ENCODE measurements at places on chromosomes 4 and X. TPM values are rescaled to one million over a fixed set of nuclear protein-coding genes. Genes with fewer than 3 reads are reported as not detected.

DNA sequence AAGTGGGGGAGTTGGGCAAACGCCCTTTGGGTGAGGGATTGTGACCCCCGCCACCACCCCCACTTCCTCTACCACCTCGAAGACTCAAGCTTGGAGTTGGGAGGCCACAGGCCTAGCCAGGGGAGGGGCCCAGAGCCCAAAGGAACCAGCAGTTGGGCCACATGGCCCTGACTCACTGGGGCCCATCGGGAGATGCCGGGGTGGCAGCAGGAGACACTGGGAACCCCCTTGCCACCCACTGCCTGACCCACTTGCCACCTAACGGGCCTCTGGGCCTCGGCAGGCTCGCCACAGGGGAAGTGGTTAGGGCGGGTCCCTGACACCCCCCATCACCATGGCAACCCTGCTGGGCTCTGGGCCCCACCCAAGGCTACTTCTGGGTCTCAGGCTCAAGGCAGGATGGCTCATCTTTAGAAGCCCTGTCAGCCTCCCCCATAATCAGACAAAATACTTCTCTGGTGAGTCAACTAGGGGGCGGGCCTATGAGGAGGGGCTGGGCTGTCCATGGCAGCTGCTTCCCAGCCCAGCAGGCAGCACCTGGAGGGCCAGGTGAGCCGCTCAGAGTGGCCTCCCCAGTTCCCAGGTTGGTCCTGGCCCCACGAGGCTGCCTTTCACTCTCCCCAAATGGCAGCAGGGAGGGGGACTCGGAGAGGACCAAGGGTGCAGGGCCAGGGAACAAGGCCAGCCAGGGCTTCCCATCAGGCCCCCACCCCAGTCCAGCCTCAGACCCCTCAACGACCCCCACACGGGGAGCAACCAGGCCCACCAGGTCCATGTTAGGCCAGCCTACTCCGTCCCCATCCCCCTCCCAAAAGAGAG lies 5.6 kb downstream of the FLNA start:
- DNase-seq = peak; percentile 62
- H3K4me1 ChIP-seq = peaks cover 33% of the 10 kb centered on the region
- peak overlapping the region; percentile 91 for H3K27ac ChIP-seq
- H3K4me3 ChIP-seq = peak overlapping the region; percentile 66
- H3K36me3 ChIP-seq = peaks cover 20% of the 10 kb centered on the region

- no peak overlapping the region for H3K4me3 ChIP-seq
- peaks cover 24% of the 10 kb centered on the region for H3K4me1 ChIP-seq
- H3K36me3 ChIP-seq = no peaks in the 10 kb centered on the region
- no peak overlapping the region for H3K27ac ChIP-seq
Observed at GRCh38 chrX:70026112-70026850, 23.5 kb downstream of the AWAT2 start.

The ZNF711 gene
- total RNA-seq = 0.36 TPM

DNA sequence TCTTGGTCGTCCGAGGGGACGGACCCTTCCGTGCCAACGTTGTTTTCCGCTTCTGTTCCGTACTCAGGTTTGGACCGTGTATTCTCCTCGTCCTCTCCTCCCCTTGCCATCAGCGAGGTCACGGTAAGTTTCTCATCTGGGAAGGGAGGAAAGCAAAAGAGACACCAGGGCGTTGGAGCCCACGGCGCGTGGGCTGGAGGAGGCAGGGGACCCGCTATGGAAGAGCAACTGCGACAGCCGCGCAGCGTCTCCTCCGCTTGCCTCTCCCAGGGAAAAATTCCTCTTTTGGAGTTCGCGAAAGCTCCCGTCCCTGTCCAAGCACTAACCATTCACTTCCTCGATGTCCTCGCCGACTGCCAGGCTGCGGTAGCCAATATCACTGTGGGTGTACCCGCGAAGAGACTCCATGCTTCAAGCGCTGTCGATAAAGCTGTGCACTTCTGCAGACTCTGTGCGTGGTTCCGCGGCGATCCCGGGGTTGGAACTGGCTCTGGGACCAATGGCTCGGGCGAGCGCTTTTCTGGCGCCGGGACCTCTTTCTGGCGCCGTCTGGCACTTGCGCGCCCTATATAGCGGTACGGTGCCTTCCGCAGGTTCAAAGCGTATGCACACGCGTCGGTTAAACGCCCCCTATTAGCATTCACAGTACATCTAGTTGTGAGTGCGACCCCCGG lies at the start of gene ESX1:
Gene ESX1 (minus strand): TSS at position 492 of the 674 bp plus-strand sequence. CDS start 84 bp downstream, at position 408.
- no peaks in the 10 kb centered on the region for H3K36me3 ChIP-seq
- no peak for DNase-seq

DNA sequence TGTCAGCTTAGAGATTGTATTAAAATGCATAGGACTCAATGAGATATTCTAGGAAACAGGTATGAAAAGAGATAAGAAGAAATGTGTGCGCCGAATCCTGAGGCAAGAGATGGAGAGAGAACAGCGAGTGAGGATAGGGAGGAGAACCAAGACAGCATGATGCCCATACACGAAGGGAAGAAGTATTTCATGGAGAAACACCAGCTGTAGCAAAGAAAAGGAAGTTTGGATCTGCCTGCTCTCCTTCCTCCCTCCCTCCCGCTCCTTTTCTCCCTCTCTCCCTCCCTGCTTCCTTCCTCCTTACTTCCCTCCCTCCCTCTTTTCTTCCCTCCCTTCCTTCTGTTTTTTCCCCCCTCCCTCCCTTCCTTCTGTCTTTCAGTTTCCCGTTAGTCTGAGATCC lies 318.6 kb upstream of the TAPT1 start:
- no peak overlapping the region for H3K27ac ChIP-seq
- no peak for DNase-seq
- no peak overlapping the region for H3K4me3 ChIP-seq

- no peaks in the 10 kb centered on the region for H3K4me1 ChIP-seq
- no peak overlapping the region for H3K4me3 ChIP-seq
- H3K27me3 ChIP-seq = no peaks in the 10 kb centered on the region
- no peak for DNase-seq
- H3K27ac ChIP-seq = no peak overlapping the region
Observed at GRCh38 chr4:26150948-26151347, 169.9 kb upstream of the RBPJ start.

- no peak for DNase-seq
- H3K27me3 ChIP-seq = no peaks in the 10 kb centered on the region
- H3K4me3 ChIP-seq = no peak overlapping the region
- H3K4me1 ChIP-seq = no peaks in the 10 kb centered on the region
- no peaks in the 10 kb centered on the region for H3K36me3 ChIP-seq
Observed at GRCh38 chrX:135697601-135698000, 15.8 kb upstream of the CT45A1 start.

DNA sequence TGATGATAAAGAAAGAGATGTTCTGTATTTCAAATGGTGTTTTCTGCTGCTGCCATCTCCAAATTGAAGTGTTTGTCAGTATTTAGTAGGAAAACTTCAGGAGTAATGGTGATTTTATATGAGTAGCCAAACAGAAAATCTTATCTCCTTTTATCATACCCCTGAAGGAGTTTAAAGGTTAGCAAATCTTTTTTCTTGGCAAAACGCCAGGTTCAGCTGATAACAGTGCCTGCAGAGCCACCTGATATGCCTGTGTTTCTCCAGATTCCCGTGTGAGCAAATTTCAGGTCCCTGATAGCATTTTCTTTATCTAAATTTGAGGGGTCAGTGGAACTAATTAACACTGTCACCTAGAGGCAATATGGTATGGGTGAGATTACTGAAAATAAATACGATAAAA lies 65.8 kb upstream of the ETNPPL start:
- H3K4me3 ChIP-seq = no peak overlapping the region
- no peak overlapping the region for H3K27ac ChIP-seq
- no peaks in the 10 kb centered on the region for H3K36me3 ChIP-seq
- H3K4me1 ChIP-seq = no peaks in the 10 kb centered on the region
- no peaks in the 10 kb centered on the region for H3K27me3 ChIP-seq
- no peak for DNase-seq

GRCh38 chr4:18025288-18025687 lies 3.7 kb upstream of the LCORL start:
- no peak overlapping the region for H3K27ac ChIP-seq
- H3K36me3 ChIP-seq = peaks cover 11% of the 10 kb centered on the region
- H3K4me1 ChIP-seq = peaks cover 4% of the 10 kb centered on the region
- no peaks in the 10 kb centered on the region for H3K27me3 ChIP-seq

GRCh38 chr4:151475035-151475714 lies 66.2 kb downstream of the FHIP1A start:
- no peaks in the 10 kb centered on the region for H3K27me3 ChIP-seq
- no peak for DNase-seq
- H3K27ac ChIP-seq = no peak overlapping the region
- H3K4me1 ChIP-seq = no peaks in the 10 kb centered on the region
- H3K4me3 ChIP-seq = no peak overlapping the region
- no peaks in the 10 kb centered on the region for H3K36me3 ChIP-seq

GRCh38 chr4:153283260-153283659 lies 61.2 kb upstream of the MND1 start:
- no peaks in the 10 kb centered on the region for H3K27me3 ChIP-seq
- no peak overlapping the region for H3K27ac ChIP-seq
- no peak for DNase-seq

DNA sequence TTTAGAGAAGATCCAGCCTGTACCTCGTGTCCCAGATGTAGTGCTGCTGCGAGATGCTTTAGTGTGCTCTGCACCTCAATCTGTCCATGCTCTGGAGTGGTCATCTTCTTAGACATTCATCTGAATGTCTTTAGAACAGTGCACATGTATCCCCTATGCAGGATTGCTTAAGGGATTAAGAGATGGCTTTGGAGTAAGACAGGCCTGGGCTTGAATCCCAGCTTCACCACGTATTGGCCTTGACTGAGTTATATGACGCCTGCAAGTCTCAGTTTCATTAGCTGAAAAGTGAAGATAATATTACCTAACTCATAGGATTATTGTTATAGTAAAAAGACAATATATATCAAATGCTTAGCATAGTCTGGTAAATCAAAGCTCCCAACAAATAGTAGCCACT lies 98.3 kb downstream of the NFKB1 start:
- DNase-seq = no peak
- H3K27ac ChIP-seq = peak overlapping the region; percentile 6
- H3K4me1 ChIP-seq = peaks cover 40% of the 10 kb centered on the region
- no peaks in the 10 kb centered on the region for H3K27me3 ChIP-seq
- H3K4me3 ChIP-seq = no peak overlapping the region

GRCh38 chr4:183722731-183723560 lies 63.9 kb downstream of the TRAPPC11 start:
- DNase-seq = peak; percentile 52
- no peaks in the 10 kb centered on the region for H3K27me3 ChIP-seq
- no peaks in the 10 kb centered on the region for H3K36me3 ChIP-seq
- H3K27ac ChIP-seq = peak overlapping the region; percentile 21
- peak overlapping the region; percentile 64 for H3K4me3 ChIP-seq

The SPANXD gene
- not detected for total RNA-seq

The FOXR2 gene
- not detected for total RNA-seq

GRCh38 chr4:95212692-95213091 lies 336.1 kb downstream of the UNC5C start:
- no peaks in the 10 kb centered on the region for H3K27me3 ChIP-seq
- no peak overlapping the region for H3K27ac ChIP-seq
- no peaks in the 10 kb centered on the region for H3K4me1 ChIP-seq
- no peak for DNase-seq

The GPR50 gene
- not detected for total RNA-seq

The XG gene
- not detected for total RNA-seq

- no peak overlapping the region for H3K27ac ChIP-seq
- no peaks in the 10 kb centered on the region for H3K36me3 ChIP-seq
- H3K27me3 ChIP-seq = no peaks in the 10 kb centered on the region
- H3K4me3 ChIP-seq = no peak overlapping the region
- no peak for DNase-seq
Observed at GRCh38 chrX:105694839-105695238, 127.5 kb upstream of the NRK start.

DNA sequence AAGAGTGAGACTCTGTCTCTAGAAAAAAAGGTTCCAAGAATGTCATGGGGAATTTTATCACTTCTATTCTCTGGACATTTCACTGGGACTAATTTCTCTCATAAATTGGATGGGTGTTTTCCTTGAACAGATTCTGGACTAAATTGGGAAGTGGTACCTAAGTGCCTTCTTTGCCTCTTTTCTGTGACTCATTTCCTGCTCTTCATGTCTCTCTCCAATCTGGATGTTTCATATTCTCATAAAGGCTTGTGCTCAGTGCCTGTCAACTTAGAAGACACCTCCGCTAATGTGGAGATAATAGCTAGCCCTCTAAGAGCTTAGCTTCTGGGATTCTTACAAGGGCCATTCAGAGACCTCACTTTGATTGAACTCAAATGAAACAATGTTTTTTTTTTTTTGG lies 38.0 kb upstream of the IGFBP7 start:
- H3K36me3 ChIP-seq = no peaks in the 10 kb centered on the region
- H3K27me3 ChIP-seq = no peaks in the 10 kb centered on the region
- H3K4me1 ChIP-seq = no peaks in the 10 kb centered on the region
- no peak for DNase-seq
- H3K4me3 ChIP-seq = no peak overlapping the region

DNA sequence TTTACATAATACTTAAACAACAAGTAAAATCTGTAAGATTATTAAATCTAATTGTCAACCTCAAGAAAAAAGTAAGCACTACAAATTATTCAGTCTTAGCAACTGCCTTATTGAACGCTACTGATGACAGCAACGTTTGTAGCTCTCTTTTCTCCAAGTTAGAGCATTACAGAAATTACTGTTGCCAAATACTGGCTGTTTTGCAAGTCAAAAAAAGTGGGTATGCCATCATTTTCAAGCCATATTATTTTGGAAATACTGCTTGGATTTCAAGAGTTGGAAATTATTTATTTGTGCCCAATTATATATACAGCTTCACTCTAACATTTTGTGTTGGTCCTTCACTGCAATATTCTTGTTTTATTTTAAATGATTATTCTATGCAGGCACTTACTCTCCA lies 221.7 kb downstream of the CXXC4 start:
- no peak overlapping the region for H3K4me3 ChIP-seq
- H3K27ac ChIP-seq = no peak overlapping the region
- no peaks in the 10 kb centered on the region for H3K36me3 ChIP-seq
- no peak for DNase-seq
- no peaks in the 10 kb centered on the region for H3K4me1 ChIP-seq

GRCh38 chrX:137032341-137032694 lies 1.5 kb downstream of the GPR101 start:
- no peaks in the 10 kb centered on the region for H3K36me3 ChIP-seq
- H3K27me3 ChIP-seq = no peaks in the 10 kb centered on the region
- H3K4me3 ChIP-seq = peak overlapping the region; percentile 64
- no peak for DNase-seq
- H3K4me1 ChIP-seq = peaks cover 10% of the 10 kb centered on the region

The SRPX gene
- total RNA-seq = not detected

The KCNIP4 gene
- not detected for total RNA-seq

All from naive thymus-derived CD4-positive, alpha-beta T cell (primary cell).